Stimulated activated naive CD8-positive, alpha-beta T cell treated with anti-CD3 and anti-CD28 coated beads, Interleukin-15, amount 100 ng/mL, for 72 hours (primary cell): ENCODE measurements at places on chromosomes 3 and 15.

- no peak for DNase-seq
Measured at GRCh38 chr3:50714946-50715345, 40.2 kb downstream of the DOCK3 start.

DNA sequence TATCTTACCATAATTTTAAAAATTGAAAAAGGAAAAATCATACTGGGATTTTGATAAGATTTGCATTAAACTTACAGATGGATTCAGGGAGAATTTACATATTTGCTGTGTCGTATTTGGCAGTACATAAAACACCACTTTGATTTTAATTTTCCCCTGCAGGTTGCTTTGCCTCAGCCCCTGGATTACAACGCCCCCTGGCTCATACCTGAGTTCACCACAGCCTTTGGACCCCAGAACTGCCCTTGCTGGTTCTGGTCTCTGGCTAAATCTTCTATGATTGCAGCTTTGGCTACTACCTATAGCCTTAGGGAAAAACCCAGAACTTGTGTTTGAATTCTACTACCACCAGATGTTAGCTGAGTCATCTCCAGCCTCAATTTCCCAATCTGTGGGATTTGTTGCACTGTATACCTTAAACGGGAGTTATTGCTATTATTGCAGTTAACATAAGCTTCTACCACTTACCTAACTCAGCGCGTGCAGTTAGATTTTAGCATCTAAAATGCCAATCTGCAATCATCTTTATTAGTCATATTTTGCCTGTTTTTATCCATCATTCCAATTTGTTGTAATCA is 315.7 kb upstream of the GADL1 start:
- no peak for DNase-seq

DNA sequence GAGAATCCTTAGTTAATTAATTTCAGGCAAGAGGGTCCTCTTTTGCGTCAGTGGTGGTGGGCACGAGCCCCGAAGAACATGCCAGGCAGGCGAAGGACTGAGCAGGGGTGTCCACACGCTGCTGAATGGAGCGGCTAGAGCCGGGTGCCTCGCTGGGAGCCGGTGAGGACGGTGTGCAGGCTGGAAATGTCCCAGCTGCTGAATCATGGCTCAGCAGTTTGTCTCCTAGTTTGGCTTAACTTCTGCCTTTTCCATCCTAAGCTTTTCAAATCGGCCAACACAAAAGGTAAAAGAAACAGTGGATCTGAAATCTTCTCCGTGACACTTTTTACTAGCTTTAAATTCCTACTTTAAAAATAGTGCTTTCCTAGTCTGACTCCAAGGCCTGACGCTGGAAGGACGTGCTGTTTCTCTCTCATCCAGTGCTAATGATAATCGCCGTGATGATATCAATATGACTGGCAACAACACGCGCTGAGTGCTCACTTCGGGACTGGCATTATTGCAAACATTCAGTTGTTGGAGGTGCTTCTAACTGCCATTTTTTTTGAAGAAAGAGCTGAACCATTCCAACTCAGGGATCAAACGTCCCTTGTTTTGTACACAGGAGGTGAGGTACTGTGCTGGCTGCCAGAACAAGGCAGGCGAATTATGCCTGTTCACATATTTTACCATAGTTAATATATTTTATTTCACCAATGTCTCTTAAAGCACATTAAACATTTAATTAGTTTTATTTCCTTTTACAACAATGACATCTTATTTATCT is 19.8 kb downstream of the PCSK6 start:
- no peak for DNase-seq

- no peak for DNase-seq
Measured at GRCh38 chr3:77204788-77205187, 164.9 kb downstream of the ROBO2 start.

GRCh38 chr15:89586651-89587050 is 11.4 kb downstream of the TICRR start:
- no peak for DNase-seq

DNA sequence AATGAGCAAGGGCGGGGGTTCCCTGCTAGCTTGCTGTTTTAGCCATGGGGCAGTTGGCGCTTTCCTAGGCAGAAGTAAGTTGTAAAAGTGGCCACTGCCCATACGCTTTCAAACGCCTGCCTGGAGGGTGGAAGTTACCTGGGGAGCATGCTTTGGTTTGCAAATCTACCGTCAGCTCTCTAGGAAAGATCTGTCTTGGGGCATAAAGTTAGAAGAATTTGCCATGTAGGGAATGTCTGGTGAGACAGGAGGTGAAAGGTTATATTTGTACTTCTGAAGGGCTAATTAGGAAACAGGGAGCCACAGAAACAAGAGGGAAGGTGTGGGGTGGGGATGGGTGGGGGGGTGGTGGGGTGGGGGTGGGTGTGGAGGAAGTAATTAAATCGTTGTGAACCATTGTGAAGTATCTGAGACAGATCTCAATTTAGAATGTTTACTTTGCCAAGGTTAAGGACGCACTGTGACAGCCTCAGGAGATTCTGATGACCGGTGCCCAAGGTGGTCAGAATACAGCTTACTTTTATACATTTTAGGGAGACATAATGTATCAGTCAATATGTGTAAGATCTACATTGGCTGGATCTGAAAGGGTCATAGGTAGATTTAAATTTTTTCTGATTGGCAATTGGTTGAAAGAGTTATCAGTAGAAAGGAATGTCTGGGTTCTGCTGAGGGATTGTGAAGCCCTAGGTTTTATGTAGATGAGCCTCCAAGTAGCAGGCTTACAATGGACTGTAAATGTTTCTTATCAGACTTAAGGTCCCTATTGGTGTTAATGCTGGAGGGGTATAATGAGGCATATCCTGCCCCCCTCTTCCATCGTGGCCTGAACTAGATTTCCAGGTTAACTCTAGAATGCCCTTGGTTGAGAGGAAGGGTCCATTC is 62.0 kb upstream of the GCNT3 start:
- DNase-seq = no peak

DNA sequence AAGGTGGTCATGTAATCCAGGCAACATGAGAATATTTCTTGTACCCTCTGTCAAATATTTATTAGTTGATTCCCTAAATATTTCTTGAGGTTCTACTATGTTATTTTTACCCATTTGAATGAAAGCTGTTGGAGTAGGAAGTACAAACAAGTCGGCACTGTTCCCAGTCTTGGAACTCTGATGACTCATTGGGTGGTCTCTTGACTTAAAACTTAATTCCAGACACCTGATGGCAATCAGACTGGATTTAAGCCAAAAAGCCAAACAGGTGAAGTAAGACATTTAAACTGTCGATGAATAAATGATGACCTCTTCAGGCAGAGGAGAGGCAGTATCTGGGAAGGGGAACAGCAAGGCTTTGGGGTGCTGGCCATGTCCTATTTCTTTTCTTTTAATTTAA is 22.8 kb downstream of the C2CD4A start:
- DNase-seq = no peak

- DNase-seq = peak; percentile 16
Measured at GRCh38 chr15:90101130-90101968, 919 bp downstream of the IDH2 start.

- no peak for DNase-seq
Measured at GRCh38 chr3:78994174-78995027, 773.4 kb downstream of the ROBO1 start.
